ENCODE measurements at places on chromosomes 3 and 15.

GRCh38 chr3:156681002-156681401 lies 6.6 kb downstream of the TIPARP start:
- DNase-seq: no peak

DNA sequence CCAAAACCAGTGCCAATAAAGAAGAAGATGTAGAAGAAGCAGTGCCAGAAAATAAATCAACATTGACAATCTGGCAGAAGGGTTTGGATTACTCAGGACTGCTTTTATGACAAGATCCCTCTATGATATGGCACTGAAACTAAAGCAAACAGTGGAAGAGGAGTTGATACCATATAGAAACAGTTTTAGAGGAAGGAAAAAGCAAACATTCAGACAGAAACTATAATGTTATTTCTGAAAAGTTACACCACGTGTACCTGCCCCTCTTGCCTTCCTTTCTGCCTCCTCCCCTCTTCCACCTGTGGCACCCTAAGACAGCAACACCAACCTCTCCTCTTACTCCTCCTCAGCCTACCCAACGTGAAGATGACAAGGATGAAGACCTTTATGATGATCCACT lies 63.0 kb downstream of the SFMBT1 start:
- no peak for DNase-seq

GRCh38 chr3:35522450-35522849 lies 116.9 kb upstream of the ARPP21 start:
- no peak for DNase-seq

GRCh38 chr15:78626381-78626995 lies 5.7 kb upstream of the CHRNA3 start:
- no peak for DNase-seq

DNA sequence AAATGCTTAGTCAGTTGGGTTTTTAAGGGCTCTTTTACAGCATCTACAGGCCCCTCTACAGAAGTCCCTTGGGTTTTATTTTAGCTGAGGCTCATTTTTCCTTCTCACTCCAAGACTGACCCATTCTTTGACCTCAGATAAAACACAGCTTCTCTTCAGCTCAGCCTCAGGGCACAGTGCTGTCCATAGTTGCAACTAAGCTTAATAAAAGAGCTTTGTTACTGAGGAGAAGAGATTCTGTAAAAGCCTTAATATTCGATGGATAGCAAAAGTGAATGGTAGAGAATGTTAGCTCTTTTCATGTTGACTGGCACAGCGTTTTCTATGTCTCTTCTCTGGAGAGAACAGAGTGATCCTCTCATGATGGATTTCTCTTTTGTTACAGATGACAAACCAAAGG lies 277.9 kb downstream of the BBX start:
- DNase-seq: no peak

DNA sequence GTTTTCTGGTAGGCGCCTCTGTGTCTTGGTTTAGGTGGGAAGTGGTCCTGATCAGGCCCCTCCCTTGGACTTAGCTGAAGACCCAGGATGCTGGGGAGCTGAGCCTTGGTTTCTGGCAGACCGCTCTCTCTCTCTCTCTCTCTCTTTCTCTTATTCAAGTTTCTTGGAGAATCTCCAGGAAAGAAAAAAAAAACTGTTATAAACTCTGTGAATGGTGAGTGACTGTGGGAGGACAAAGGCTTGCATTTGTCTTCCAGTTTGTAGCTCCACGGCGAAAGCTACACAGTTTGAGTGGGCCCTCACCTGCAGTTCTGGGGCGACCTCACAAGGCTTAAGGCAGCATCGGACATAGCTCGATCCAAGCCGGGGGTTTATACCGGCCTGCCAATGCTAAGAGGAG lies 7.5 kb downstream of the DET1 start:
- DNase-seq: no peak

DNA sequence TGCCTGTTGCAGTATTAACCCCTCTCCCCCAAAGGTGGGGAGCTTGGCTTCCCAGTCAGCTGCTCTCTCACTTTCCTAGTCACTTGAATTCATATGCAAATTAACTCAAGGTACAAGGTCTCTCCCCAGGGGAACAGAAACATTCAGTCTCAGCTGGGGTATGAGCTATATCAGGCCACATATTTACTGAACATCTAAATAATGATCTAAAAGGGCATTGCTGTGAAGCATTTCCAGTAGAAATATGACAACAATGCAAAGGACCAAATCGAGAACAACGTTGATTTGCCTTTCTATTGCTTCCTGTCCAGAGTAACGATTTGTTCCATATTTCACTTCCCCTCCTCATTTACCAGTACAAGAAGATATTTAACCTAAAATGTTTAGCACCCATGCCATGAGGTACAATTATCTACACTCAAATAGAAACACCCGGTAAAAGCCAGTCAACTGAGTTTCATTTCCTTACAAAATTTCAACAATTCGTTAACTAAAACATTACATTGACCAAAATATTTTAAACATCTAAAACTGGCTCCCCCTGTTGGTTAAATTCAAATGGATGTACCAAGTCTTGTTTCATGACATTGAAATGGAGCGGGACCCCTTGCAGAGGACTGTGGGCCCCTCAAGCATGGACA lies 36.5 kb upstream of the KLHL6 start:
- no peak for DNase-seq

DNA sequence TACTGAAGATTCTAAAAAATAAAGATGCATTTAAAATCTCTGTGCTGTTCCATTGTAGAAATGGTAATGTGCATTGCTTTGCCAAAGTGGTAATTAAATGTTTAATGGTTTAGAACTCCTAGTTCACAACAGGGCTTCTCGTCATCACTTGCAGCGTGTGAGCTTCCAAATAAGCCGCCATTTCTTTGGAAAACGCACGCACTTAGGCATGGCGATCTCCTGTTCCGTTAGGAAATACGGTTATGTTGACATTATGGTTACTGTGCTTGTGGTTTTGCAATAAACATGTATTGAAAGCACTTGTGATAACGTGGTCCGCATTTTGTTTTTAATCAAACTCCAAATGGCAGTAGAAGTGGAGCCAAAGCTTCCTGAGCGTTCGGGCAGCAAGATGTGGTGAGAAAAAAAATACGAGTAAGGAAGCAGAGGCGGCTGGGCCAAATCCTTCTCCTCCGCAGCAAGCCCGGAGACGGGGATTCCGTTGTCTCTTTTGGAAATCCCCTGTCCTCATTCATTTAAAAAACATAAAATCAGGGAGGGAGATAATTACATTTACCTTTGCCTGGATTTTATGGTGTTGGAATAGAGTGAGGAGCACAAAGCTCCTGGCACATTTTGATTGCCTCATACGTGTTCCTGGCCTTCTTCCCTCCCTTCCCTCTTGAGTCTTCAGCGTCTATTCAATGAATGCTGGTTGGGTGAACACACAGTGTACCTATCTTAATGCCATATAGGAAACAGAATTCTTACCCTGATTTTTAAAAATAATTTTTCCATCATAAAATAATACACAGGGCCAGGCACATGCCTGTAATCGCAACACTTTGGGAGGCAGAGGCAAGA lies 97.5 kb downstream of the SLC49A4 start:
- DNase-seq: no peak
